ENCODE measurements at places on chromosomes 1 and 21.

DNA sequence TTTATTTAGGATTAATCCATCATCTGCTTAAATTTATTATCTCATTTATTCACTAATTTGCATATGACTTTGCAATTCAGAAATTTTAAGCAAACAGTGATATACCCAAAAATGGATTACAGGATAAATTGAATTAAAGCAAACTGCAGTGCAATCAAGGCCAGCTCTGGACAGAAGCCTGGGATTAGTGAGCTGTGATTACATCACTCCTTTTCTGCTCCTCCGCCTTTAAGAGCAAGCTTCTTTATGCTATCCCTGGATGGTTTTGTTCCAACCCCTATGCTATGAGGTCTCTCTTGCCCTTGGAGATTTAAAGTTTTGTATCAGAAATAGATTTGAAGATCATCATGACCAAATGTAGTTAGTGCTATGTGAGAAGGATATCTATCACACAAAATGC lies 32.6 kb downstream of the GPR52 start:
- no peak for DNase-seq

GRCh38 chr1:161864577-161864976 lies 98.5 kb downstream of the ATF6 start:
- no peak for DNase-seq

DNA sequence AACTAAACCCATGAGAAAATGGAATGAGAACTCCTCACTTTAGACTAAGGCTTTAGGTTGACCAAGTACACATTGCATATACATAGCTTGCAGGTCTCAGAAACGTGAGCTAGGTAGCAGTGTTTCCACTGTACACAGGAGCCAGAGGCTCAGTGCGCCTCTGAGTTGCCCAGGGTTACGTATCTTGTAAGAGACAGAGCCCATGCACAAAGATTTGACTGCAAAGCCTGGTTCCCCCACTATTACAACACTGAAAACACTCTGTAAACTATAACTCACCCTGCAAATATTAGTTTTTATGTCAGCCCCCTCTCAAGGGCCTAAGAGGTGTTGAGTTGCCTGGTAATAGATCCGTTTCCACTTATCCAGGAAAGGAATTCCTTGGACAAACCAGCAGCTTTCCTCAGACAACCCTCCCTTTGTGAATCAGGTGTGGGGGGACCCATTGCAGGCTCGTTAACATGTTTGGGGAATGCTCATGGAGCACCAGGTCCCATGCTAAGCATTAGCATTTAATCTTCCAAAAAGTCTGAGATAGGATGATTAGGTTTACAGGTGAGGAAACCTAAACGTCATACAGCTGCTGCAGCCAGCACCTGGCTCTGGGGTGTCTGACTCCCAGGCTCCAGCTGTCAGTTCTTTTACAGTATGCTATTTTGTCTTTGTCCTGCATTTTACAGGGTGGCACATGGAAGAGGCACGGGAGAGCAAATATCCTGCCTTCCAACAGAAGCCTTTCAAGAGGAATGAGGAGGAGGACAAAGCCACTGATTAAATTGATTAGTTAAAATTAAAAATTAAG lies 25.7 kb downstream of the TENT5C start:
- DNase-seq, result no peak

- no peak for DNase-seq
Observed at GRCh38 chr1:77509051-77509492, 173.4 kb downstream of the ZZZ3 start.

DNA sequence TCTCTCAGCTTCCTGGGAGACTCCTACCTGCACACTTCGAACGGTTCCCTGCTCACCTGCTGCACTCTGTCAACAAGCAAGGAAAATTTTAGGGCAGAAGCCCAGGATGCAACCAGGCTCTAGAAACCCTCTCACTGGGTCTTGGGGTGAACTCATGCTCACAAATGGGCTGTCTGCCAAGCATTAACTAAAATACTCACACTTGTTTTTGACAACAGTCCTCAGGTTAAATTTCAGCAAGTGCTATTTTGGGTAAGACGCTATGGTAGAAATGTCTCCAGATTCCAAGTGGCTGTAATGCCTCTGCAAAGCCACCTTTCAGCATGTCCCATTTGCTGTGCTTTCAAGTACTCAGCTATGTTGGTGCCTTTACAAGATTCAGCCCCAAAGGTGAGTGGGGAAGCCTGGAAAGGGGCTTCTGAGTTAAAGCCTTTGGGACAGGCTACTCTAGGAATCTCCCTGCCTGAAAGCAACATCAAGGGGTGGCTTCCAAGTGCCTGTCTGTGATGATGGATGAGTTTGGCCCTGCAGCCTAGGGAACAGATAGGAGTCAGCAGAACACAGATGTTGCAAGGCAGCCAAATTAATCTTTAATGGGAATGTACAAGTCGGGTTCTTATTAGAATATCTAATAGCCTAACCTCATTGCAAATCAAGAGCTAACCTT lies 211.9 kb upstream of the SPAG17 start:
- no peak for DNase-seq

DNA sequence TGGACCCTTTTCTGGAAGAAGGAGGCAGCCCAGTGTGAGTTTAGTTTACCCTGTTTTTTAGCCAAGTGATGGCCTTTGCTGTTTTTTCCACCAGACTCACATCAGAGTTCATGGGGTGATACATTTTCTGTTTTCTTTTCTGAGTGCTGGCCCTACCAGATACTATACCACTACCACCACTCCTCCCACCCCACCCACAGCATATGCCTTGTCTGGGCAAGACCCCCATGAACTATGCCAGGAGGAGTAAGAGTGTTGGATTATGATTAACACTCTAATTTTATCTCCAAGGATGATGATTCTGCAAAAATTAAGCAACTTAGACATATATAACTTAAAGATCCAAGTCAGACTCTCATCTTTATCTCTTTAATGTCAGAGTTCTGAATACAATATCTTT lies 26.1 kb downstream of the FABP3 start:
- DNase-seq, result no peak

GRCh38 chr1:40956407-40956806 lies 23.1 kb upstream of the CTPS1 start:
- DNase-seq, result no peak

- no peak for DNase-seq
Observed at GRCh38 chr1:206464456-206464964, 5.8 kb upstream of the IKBKE start.

DNA sequence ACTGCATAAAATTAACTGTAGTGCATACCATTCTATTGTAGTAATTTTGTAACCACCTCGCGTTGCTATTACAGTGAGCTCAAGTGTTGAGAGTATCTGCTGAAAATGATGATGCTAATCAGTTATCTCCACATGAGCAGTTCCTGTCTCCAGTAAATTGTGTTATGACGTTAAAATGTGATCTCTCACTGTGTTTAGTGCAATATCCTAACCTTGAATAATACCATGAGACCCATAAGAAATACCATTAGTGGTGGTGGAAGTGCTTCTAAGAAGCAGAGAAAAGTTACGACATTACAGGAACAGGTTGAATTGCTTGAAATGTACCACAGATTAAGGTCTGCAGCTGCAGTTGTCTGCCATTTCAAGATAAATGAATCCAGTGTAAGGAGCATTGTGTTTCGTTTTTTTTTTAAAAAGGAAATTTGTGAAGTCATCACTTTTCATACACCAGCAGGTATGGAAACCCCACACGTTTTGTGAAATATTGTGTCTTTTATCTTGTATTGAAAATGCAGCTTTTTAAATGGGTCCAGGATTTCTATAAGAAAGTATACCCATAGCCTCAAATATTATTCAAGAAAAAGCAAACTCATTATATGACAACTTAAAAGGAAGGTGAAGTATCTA lies 72.5 kb downstream of the ANGPTL1 start:
- no peak for DNase-seq

- DNase-seq, result no peak
Observed at GRCh38 chr1:203143641-203144040, 16.1 kb downstream of the ADORA1 start.

- DNase-seq, result no peak
Observed at GRCh38 chr1:36669262-36669661, 186.5 kb upstream of the CSF3R start.

DNA sequence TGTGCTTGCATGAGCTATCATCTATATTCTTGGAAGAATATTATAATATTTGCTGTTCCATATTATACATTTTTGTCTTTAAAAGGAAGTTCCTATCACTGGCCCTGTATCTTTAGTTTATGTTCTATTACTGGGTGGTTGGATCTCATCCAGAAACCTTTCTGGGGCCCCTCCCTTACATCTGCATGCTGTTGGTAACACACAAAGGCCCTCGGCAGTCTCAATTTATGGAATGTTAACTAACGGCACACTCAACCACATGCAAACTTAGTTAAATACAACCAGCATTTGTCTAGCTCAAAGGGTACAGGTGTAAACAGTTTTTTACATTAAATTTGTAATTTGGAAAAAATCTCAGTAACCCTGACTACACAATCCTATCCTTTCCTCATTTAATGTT lies 9.7 kb upstream of the HYI start:
- DNase-seq, result no peak

GRCh38 chr1:86928819-86929218 lies 14.4 kb downstream of the HS2ST1 start:
- no peak for DNase-seq

DNA sequence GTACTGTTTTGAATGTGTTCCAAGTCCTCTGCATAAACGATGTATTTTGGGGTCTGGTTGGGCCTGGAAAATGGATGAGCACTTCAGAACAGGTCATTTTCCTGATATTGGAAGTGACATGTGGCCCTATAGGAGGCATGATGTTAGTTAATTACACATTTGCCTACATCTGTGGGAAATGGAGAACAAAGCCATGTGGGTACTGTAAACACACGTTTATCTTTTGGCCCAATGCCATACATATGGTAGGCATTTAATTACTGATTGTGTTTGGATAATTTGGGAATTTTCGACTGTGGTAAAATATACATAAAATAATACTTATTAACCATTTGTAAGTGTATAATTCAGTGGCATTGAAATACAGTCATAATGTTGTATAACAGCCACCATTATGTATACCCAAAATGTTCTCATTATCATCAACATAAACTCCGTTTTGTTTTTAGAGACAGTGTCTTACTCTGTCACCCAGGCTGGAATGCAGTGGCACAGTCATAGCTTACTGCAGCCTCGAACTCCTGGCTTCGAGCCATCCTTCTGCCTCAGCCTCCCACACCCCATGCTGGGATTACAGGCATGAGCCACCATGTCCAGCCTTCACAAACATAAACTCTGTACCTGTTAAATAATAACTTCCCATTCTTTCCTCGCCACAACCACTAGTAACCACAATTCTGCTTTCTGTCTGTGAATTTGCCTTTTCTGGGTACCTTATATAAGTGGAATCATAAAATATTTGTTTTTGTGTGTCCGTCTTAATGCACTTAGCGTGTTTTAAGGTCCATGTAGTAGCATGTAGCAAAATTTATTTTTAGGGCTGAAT lies 11.9 kb upstream of the RNPEP start:
- DNase-seq, result no peak

GRCh38 chr1:160727316-160727640 lies 11.8 kb upstream of the SLAMF7 start:
- DNase-seq, result no peak

Measured in stimulated activated CD4-positive, alpha-beta T cell treated with anti-CD3 and anti-CD28 coated beads, Interleukin-1b, Interleukin-23, amount 100 ng/mL, for 1 hour (primary cell).